ENCODE measurements at places on chromosomes 2 and 18. TPM values are rescaled to one million over a fixed set of nuclear protein-coding genes. Genes with fewer than 3 reads are reported as not detected.

GRCh38 chr2:2901384-2902345 lies 476.0 kb downstream of the EIPR1 start:
- no peak for DNase-seq

DNA sequence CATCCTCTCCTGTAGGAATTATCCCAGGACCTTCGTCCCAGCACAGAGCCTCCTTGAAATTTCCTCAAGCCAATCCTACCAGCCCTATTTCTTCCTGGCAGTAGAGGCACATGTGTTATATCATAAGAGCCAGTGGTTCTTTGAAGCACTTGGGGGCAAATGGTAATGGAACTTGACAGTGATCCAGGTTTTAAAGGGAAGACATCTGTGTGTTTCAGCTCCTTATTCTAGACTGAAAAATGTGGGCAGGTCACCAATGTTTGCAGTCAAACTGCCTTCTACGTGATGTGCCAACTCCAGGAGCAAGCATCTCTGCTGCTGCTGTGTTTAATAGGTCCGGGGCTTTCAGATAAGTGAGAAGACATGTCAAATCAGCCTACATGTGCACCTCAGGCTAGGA lies 157.1 kb downstream of the GALNT14 start:
- no peak for DNase-seq

The PSMA8 gene
- polyA plus RNA-seq, result not detected

The SULT1C2 gene
- 0.15 TPM for polyA plus RNA-seq

The FNDC4 gene
- 8.2 TPM for polyA plus RNA-seq

The SPDYA gene
- 1.5 TPM for polyA plus RNA-seq

DNA sequence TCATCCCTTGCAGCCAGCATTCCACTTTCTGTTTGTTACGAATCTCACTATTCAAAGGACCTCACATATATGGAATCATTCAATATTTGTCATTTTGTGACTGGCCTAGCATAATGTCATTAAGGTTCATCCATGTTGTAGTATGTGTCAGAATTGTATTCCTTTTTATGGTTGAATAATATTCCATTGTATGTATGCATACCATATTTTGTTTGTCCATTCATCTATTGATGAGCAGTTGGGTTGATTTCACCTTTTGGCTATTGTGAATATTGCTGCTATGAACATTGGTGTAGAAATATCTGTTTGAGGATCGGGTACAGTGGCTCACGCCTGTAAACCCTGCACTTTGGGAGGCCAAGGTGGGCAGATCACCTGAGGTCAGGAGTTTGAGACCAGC lies 35.0 kb downstream of the PSMD14 start:
- no peak for DNase-seq

DNA sequence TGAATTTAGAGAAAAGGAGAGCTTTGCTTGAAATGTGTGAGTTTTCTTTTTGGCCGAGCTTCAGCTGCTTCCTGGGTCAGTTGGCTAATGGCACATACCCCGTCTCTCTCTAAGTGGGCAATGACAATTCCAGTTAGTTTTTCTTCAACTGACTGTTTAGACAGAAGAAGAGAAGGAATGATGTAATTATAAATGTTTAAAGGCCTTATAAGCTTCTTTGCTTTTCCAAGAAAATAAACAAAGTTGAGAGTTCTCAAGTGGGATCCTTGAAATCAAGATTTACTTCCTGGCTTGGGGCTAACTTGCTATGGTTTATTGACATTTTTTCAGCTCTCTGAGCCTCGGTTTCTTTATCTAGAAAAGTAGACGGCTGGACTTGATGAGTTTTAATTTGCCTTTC lies 794.9 kb upstream of the ACVR2A start:
- peak; percentile 15 for DNase-seq

The LAMA3 gene
- polyA plus RNA-seq, result 3.1 TPM

DNA sequence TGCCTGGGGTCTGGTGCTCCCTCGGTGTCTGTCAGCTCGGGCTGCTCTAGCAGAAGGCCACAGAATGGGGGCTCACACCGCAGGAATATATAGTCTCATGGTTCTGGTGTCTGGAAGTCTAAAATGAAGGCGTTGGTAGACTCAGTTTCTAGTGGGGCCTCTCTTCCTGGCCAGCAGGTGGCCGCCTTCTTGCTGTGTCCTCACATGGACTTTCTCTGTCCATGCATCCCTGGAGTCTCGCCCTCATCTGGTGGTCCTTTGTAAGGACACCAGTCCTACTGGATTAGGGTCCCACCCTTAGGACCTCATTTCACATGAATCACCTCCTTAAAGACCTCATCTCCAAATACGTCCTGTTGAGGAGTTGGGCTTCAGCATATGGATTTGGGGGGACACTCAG lies 65.7 kb downstream of the RRM2 start:
- DNase-seq, result no peak

DNA sequence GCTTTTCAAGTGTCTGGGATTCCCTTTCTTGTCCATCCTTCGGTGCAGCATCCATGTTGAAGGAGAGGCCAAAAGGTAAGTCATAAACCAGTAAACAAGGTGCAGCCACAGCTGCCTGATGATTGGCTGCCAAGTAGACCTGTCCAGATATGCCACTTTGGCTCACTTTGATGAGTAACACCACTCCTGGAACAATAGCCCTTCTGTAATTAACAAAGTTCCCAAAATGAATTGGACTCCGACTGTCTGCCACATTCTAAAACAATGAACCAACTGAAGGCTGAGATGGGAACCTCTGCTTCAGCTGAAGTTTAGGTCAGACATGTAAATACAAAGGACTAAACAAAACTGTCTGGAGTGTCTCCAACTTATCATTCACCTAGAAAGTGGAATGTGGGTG lies 82.2 kb upstream of the LGALSL start:
- no peak for DNase-seq

The OBSL1 gene
- 183 TPM for polyA plus RNA-seq

DNA sequence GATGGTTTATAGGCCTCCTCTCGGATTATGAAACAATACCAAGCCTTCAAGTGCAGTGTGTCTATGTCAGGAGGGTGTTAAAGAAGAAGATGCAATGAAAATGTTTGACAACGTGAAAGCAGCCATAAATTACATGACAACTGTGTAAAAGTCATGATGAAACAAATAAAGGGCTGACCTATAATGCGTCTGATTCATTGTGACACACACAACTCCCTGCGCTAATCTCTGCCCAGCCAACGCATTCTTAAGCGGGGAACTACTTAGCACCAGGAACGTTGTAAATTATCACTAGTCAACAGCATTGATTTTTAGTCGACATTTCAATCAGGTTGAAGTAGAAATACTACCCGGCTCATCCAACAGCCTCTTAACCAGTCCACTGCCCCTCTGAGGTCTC lies 26.8 kb downstream of the BCL11A start:
- DNase-seq, result no peak

GRCh38 chr2:176170602-176171305 lies 13.6 kb downstream of the HOXD3 start:
- no peak for DNase-seq

- no peak for DNase-seq
Observed at GRCh38 chr2:8548065-8548618, 133.7 kb upstream of the ID2 start.

DNA sequence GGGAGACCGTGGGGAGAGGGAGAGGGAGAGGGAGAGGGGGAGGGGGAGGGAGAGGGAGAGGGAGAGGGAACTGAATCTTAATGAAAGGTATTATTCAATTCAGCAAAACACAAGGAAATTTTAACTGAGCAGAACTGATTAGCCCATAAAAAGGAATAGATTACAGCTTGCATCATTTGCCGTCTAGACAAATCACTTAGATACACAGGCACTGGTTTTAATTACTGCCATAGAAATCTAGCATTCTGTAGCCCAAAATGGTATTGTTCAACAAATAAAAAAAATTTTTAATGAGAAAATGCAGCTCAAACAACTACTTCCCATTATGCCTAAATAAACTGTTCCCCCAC lies 7.9 kb upstream of the KCNF1 start:
- DNase-seq, result no peak

The CXCR1 gene
- not detected for polyA plus RNA-seq

GRCh38 chr2:232655392-232655791 lies 22.0 kb downstream of the EFHD1 start:
- no peak for DNase-seq

DNA sequence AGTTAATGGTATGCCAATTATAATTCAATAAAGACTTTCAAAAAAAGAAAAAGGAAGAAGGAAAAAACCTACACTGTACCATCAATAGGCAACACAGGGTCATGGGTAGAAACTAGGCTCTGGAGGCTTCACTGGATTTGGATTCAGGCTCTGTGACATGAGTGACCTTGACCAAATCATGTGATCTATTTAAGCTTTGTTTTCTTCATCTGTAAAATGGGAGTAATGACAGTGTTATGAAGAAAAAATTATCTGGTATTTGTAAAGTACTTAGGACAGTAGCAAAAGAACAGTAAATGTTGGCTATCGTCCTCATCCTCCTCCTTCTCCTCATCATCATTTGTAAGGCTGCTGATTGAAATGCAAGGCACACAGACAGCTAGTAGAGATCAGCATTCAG lies 59.3 kb upstream of the STPG4 start:
- no peak for DNase-seq

The CTNNA2 gene
- polyA plus RNA-seq, result 0.59 TPM

The KATNAL2 gene
- 12.8 TPM for polyA plus RNA-seq

- no peak for DNase-seq
Observed at GRCh38 chr2:133835821-133836619, 267.8 kb upstream of the NCKAP5 start.

DNA sequence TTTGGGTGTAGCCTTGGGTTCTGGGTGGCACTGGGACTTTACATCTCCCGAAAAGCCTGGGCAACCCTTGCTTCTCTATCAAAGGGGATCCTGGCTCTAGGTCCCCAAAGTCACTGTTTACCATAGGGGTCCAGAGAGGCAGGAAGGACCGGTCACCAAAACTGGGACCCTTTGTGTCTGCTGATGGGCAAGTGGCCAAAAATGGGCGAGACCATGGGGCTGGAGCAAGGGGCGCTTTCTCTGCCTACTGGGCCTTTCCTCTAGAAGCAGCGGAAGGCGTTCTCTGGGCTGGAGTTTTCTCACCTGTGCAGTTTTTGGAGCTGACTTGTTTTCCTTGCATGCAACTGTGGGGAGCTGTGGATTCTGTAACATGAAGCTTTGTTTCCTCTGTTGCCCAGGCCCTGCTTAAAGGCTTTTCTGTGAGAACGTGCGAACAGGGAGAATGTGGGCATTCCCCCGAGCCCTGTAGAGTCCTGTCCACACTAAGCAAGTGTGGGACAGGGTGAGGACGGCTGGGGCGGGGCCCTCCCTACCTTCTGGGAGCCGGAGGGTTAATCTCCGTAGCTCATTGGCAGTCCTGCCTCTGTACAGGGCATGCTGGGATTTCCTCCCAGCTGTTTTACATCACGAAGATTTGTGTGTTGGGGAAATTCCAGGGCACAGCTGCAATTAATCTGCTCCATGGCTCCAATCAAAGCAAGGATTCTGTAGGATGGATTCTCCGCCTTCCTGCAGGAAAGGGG lies 50.2 kb downstream of the TGOLN2 start:
- peak; percentile 90 for DNase-seq

The RPL37A gene
- polyA plus RNA-seq, result 4,380 TPM

DNA sequence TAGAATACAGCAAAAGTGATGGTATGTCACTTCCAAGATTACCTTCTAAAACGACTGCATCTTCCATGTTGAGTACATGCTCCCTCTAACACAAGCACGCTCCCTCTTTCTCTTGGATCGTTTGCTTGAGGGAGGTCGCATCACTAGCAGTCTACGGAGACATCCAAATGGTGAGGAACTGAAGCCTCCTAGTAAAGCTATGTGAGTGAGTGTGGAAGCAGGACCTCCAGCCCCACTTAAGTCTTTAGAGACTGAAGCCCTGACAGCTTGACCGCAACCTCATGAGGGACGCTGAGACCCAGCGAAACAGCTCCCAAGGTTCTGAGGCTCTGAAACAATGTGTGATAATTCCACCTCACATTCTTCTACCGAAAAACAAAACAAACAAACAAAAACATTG lies 486.7 kb upstream of the GCFC2 start:
- no peak for DNase-seq

- DNase-seq, result no peak
Observed at GRCh38 chr2:9656270-9656766, 25.5 kb upstream of the YWHAQ start.

GRCh38 chr2:74690571-74690970 lies 36.5 kb downstream of the SEMA4F start:
- peak; percentile 41 for DNase-seq

DNA sequence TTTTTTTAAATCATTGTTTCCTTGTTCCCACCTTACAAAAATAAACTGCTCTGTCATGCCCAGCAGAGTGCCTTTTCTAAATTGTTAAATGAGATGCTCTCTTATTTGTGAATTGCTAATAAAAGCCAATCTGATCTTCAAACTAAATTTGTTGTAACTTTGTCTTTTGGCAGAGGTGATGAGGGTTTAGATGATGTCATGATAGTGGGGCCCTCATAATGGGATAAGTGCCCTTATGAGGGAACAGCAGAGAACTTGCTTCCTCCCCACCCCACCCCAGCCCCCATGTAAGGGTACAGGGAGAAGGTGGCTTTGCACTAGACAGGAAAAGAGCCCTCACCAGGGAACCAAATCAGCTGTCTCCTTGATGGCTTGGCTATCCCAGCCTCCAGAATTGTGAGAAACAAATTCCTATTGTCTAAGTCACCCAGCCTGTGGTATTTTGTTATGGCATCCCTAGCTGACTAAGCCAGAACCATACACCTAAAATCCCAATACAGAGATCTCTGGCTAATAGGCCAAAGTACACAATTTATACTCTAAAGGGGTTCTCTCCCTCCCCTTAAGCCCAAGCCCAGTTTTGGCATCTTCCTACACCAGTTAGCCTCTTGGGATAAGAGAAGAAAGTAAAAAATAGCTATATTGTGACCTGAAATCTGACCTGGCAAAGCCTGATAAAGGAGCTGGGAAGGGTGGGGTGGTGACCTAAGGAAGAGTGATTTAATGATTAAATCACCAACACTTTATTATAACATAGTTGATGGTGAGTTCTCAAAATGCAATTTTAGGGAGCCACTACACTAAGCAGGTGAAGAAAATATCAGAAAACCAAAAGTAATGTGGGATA lies 40.3 kb upstream of the HNRNPA3 start:
- no peak for DNase-seq

DNA sequence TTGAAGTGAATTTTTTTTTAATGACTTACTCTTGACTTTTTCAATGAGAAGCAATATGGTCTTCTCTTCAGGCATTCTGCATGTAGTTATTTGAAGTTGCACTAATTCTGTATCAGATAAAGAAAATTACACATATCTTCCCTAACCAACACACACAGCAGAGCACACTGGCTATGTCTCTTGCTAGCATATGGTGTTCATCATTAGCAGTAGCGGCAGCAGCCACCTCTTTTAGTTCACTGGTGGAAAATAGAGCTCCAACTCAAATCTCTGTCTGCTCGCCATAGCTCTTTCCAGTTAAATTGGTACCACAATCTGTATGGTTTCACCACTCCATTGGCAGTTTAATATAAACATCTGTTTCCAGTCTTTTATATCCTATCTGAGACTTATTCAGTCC lies 278.1 kb upstream of the ZEB2 start:
- no peak for DNase-seq

DNA sequence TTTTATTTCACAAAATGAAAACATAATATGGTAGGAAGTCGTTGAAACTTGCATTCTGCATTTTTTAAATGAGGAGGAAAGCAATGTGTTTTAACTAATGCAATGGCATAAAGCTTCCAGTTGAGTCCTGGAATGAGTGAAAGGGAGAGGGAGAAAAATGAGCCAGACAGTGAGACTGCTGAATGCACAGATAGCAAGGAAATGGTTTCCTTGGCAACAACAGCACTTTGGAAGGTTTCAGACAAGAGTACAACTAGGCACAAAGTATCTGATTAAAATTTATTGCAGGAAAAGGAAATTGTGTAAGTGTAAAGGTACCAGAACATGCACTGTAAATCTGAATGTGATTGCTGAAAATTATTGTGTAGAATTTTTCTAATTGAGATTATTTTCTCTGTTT lies 320.1 kb upstream of the KYNU start:
- DNase-seq, result no peak

The LRRTM1 gene
- polyA plus RNA-seq, result 0.48 TPM

The IL1R2 gene
- polyA plus RNA-seq, result 0.31 TPM
